GM12891 (cell line): ENCODE measurements at places on chromosomes 1 and 21.
A peak's percentile ranks its signal among the peaks of the same experiment; 100 is the strongest.

GRCh38 chr1:111649648-111650047 is 30.1 kb downstream of the RAP1A start:
- DNase-seq, result no peak

DNA sequence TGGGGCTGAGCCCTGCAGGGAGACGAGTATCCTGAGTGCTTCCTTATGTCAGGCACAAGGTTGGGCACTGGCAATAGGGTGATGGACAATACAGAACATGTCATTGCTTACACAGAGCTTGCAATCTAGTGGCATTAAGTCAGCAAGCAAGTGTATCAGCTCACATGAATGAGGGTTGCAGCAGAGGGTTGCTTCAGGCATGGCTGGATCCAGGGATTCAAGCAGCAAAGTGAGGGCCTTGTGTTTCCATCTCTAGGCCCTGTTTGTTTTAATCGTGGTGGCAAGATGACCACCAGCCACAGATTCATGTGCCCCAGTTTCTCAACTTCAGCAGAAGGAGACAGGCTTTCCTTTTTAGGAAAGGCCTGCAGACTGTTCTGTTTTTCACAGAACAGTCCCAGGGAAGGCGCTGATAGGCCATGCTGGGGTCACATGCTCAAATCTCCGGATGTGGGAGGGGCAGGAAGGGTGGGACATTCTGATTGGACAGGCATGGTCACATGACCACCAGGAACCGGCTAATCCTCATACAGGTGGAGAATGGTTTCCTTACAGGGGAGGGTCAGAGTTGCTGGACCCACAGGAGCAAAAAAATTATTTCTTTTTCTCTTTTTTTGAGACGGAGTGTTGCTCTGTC is 14.4 kb downstream of the PLOD1 start:
- no peak for DNase-seq

DNA sequence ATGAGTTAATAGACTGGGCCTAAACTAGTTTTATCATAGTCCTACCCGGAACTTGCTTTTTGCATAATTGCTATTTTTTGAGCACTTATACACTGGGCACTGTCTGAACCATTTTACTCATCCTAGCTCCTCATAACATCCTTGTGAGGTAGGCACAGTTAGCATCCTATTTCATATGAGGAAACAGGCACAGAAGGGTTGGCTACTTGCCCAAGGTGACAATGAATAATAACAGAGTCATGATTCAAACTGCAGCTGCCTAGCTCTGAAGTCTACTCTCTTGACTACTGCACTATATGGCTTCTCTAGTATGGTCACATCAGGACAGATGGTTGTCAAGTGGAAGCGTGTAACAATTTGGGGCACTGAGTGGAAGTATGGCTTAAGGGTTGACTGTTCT is 18.2 kb upstream of the RC3H1 start:
- DNase-seq, result no peak

DNA sequence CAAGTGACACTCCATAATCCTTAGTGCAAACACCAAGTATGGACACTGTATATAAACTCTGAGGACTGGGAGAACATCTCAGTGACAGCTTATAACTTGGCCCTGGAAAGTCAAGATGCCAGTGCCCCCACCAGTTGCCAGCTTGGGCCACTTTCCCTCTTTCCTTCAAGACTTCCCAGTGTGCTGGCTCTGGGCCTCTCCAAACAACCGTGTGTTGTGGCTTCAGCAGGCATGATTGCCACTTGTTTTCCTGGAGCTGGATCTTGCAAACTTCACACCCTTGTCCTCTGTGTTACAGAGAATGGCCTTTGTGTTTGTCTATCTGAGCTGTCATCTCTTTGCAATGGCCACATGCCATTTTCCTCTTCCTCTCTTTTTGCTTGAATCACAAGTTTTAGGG is 37.0 kb downstream of the CCDC185 start:
- DNase-seq, result no peak

DNA sequence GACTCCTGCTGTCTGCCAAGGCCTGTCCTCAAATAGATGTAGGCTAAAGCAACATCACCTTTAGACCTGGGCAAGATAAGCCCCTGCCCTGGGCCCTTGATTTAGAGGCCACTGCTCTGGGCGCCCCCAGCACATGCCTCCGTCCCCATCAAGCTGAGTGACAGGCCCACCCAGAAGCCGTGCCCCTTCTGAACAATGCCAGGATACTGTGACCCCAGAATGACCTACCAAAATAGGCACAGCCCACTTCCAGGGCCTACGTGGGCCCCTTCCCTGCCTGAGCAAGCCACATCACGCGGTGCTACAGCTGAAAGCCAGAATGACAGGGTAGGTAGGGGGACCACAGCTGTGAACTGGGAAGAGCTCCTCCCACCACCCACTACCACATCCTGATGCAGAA is 24.7 kb upstream of the BECN2 start:
- DNase-seq, result no peak

- DNase-seq, result no peak
Measured at GRCh38 chr1:197910120-197910991, 6.8 kb upstream of the LHX9 start.

DNA sequence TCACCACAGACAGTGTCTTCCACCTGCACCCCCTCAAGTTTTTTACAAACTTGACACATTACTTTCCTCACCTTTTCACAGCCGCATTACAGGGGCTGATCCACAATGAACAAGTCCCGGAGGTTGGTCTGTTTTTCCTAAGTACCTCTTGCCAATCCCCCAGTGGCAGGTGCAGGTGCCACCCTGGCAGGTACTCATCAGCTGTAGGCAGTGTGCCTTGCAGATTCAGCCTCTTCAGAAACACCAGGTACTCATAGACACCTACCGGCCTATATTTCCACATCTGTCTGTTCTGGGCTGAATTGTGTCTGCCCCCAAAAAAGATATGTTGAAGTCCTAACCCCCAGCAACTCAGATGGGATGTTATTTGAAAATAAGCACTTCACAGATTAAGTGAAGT is 81.4 kb upstream of the CNIH3 start:
- DNase-seq, result no peak

DNA sequence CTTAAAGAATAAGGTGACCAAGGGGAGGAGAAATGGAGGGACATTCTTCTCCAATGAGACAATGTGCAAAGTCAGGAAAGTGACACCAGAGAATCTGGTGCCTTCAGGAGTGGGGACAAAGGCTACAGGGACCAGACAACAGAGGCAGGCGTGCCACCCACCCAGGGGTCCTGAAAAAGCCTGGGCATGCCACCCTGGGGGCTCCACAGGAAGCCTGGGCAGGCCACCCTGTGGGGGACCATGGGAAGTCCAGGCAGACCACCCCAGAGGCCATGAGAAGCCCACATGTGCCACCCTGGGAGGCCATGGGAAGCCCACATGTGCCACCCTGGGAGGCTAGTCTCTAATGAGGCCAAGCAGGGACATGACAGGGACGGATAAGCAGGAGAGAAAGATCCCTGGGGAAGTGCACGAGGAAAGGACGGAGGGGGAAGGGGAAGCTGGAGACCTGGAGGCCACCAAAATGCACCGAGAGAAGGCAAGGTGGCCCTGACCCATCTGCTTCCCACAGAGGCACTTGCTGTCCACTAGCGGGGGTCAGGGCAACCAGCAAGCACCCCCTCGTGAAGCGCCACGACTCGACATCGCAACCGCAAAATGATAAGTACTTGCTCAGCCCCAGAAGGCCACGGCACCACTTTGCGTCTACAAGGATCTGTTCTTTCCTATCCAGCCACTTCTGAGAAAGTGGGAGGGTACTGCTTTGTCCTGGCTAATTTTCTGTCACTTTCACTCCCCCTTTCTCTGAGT is 7.2 kb upstream of the PDE9A start:
- no peak for DNase-seq

- no peak for DNase-seq
Measured at GRCh38 chr1:41073971-41074370, 52.4 kb upstream of the SLFNL1 start.

DNA sequence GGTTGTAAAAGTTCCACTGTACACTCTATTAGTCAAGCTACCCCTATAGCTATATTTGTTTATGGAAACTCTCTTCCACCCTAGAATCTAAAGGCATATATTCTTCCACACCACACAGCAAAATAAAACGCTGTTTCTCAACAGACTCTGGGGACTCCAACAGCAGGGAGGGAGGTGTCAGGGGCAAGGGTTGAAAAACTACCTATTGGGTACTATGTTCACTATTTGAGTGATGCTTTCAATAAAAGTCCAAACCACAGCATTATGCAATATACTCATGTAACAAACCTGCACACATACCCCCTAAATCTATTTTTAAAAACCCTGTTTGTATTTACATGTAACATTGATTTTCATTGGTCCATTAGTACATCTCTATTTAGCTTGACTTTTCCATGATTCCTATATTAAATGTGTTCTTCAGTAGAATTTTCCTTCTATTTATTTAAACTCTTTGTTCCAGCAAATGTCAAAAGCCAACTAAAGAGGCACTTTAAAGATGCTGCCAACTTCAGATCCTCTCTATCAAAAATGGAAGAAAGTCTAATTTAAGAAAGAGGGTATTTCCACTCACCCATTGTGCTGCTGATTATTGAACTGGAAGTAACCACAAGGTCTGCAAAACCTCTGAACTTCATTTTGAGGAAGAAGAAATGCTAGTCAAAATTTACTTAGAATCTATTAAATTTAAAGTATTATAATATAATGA is 26.2 kb downstream of the RGS7 start:
- DNase-seq, result no peak

GRCh38 chr1:77313491-77313890 is 31.7 kb downstream of the AK5 start:
- DNase-seq, result peak; percentile 1

- no peak for DNase-seq
Measured at GRCh38 chr1:64834734-64835133, 89.9 kb downstream of the RAVER2 start.
